A549 treated with ZK216348 at 1 μM for 4 hours (cell line): ENCODE measurements at places on chromosomes 12 and 14. TPM values are rescaled to one million over a fixed set of nuclear protein-coding genes. Genes with fewer than 3 reads are reported as not detected.

EIF2S3B gene
- total RNA-seq = 0.34 to 1.2 TPM (median 0.48 TPM) in 5 replicates

IAPP gene
- not detected in 5 replicates for total RNA-seq

RPGRIP1 gene
- total RNA-seq = 0.16 to 0.74 TPM (median 0.37 TPM) in 4 of 5 replicates, not detected in the other

HOXC6 gene
- total RNA-seq = 3.5 to 6.0 TPM (median 5.2 TPM) in 5 replicates

GLT8D2 gene
- 0.20 to 0.59 TPM (median 0.21 TPM) in 4 of 5 replicates, not detected in the other for total RNA-seq

KLRD1 gene
- total RNA-seq = not detected in 5 replicates

CLECL1 gene
- total RNA-seq = not detected in 5 replicates

TAS2R30 gene
- total RNA-seq = not detected in 5 replicates

DCN gene
- not detected in 5 replicates for total RNA-seq
